ENCODE measurements at places on chromosomes 6 and 20. TPM values are rescaled to one million over a fixed set of nuclear protein-coding genes. Genes with fewer than 3 reads are reported as not detected.

CCDC170 gene
- under 0.01 TPM for total RNA-seq

APOM gene
- total RNA-seq: 0.72 TPM

SLC26A8 gene
- not detected for total RNA-seq

NDRG3 gene
- total RNA-seq: 25.9 TPM

AK9 gene
- 5.0 TPM for total RNA-seq

TSHZ2 gene
- total RNA-seq: under 0.01 TPM

TNFRSF6B gene
- 3.9 TPM for total RNA-seq

SLC22A2 gene
- not detected for total RNA-seq

Measured in placental pericyte (primary cell).